D721Med (cell line): ENCODE measurements at places on chromosomes 11 and 22.

- DNase-seq, result no peak
These were observed 740 bp downstream of the FADS1 start for GRCh38 chr11:61815790-61816735.

DNA sequence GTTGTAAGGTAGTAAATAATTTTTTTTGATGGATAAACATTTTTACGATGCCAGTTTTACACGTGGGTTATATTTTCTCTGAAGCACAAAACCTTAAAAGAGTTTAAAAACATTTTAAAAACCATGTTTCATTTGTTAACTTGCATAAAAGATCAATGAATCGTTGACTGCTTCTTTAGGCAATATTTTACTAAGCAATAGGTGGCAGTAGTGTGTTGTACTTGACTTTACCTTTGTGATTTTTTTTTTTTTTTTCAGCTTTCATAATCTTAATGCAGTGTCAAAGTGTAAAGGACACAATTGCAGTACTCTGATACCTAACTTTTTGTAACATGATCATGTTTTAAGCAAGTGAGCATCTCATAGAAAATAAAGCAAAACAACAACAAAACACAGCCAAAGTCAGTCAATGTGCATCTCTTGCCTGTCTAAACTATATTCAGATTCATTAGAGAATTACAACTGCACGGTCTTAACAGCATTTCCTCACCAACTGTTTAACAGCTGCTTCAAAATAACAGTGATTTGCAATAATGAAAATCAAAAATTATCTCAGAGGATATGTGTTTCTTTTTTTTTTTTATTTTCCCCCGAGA, 27.7 kb downstream of the DNAJC24 start:
- no peak for DNase-seq

GRCh38 chr22:46070215-46070802, 80.0 kb upstream of the PPARA start:
- DNase-seq, result no peak

GRCh38 chr22:39462443-39463221, 5.8 kb downstream of the MGAT3 start:
- DNase-seq, result no peak

GRCh38 chr11:16097543-16097942, 258.8 kb downstream of the SOX6 start:
- no peak for DNase-seq
